ENCODE measurements at places on chromosomes 6 and 20. TPM values are rescaled to one million over a fixed set of nuclear protein-coding genes. Genes with fewer than 3 reads are reported as not detected.

Gene DYNLT2
- 0.41 TPM for total RNA-seq

Gene PSORS1C1
- total RNA-seq = 1.9 TPM

Gene CPNE5
- 10.9 TPM for total RNA-seq

Gene HLA-DRB1
- total RNA-seq = 32.4 TPM

Gene FGD2
- 7.9 TPM for total RNA-seq

Gene CTAGE9
- not detected for total RNA-seq

Gene POLR1C
- total RNA-seq = 17.3 TPM

Gene TFAP2D
- total RNA-seq = not detected

Gene LYRM2
- 33.2 TPM for total RNA-seq

Gene MCHR2
- not detected for total RNA-seq

Gene YTHDF1
- total RNA-seq = 22.9 TPM

Gene ZNFX1
- 21.0 TPM for total RNA-seq

Gene CDC40
- 15.7 TPM for total RNA-seq

Gene NOX3
- not detected for total RNA-seq

Gene AGER
- total RNA-seq = 2.0 TPM

Gene SLC32A1
- not detected for total RNA-seq

Gene SMLR1
- total RNA-seq = not detected

Gene BTN2A1
- total RNA-seq = 14.5 TPM

Gene GRM1
- 2.9 TPM for total RNA-seq

Gene CST4
- not detected for total RNA-seq

Gene ZNF311
- total RNA-seq = 0.35 TPM

Gene HLA-DOA
- 1.5 TPM for total RNA-seq

Gene SFTA2
- total RNA-seq = not detected

Gene CTCFL
- not detected for total RNA-seq

Gene TTBK1
- total RNA-seq = 0.19 TPM

Gene TGM3
- not detected for total RNA-seq

Gene HEY2
- 57.5 TPM for total RNA-seq

Gene POU5F1
- total RNA-seq = 0.51 TPM

Gene CLDN20
- total RNA-seq = 0.19 TPM

Gene TXLNB
- total RNA-seq = 122 TPM

Gene LAMP5
- not detected for total RNA-seq

Gene GJA10
- not detected for total RNA-seq

Gene EYS
- total RNA-seq = not detected

Gene BFSP1
- 0.57 TPM for total RNA-seq

Gene DEFB124
- total RNA-seq = not detected

Gene HLA-DQA1
- total RNA-seq = 5.3 TPM

Gene VSX1
- total RNA-seq = 0.14 TPM

Gene SPTLC3
- 6.9 TPM for total RNA-seq

Gene FAM83B
- 1.8 TPM for total RNA-seq

Gene PBOV1
- not detected for total RNA-seq

Gene GLP1R
- total RNA-seq = 6.8 TPM

Gene HLA-DQB1
- total RNA-seq = 3.9 TPM

Gene FOXF2
- total RNA-seq = 0.24 TPM

Gene EPPIN
- not detected for total RNA-seq

Data from Right ventricle myocardium inferior (tissue), 1 donor.